ENCODE measurements at places on chromosomes 13 and 19.

DNA sequence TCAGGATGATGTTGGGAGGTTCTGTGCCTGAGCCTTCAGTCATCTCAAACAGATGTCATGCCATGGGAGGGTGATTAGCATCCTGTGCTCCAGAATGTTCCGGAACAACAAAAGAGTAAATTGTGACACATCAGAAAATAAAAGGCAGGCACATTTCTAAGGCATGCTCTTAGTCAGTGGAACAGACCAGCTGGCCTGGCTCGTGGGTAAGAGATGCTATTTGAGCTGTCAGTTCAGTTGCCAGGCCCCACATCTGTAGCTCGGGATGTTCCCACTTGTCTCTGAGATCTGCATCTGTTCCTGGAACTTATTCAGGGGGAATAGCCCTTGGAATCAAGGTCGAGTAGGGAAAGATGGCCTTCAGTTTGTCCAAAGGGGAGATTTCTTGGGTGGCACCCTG, 26.0 kb downstream of the OLFM4 start:
- DNase-seq = no peak

DNA sequence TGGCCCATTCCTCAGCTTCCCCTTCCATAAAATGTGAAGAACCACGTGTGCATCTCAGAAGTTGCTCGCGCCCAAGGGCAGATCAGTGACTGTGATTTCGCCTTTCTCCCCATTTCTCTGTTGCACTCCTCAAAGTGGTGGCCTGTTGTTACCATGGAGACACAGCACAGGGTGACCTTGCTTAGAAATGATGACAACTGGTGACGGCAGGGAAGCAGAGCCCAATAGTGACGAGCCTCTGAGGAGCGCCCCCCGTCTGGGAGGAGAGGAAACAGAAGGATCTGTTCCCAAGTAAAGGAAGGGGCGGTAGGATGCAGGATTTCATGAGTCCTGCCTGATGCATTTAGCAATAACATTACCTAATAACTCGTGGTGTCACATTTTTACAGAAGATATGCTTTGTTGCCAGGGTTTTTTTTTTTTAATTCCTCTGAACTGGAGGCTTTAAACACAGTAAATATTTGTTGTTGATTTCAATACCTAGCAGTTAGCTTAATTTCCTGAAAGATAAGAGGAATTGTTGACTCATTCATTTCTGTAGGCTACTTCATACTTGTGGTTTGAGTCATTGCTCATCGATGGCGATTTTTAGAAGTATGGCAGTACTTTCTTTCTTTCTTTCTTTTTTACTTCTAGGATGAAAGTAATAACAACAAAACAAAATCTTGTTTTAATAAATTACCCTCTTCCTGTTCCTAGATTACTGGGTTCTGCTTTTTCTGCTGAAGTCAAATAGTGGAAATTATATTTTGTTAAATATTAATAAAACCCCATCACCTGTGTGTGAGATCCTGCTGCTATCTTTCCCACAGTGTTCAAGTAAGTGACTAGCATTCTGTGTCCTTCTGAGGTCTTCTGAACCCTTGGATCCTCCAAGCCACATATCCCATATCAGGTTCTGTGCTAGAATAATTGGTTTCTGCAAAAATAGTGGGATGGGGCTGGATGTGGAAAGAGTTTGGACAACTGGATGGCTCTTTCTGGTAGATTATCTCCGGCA, 36.0 kb downstream of the MBNL2 start:
- DNase-seq = no peak

- DNase-seq = no peak
These were observed 39.4 kb downstream of the ADPRHL1 start for GRCh38 chr13:113413898-113414282.

GRCh38 chr19:41189425-41190065, 3.5 kb upstream of the CYP2S1 start:
- no peak for DNase-seq

DNA sequence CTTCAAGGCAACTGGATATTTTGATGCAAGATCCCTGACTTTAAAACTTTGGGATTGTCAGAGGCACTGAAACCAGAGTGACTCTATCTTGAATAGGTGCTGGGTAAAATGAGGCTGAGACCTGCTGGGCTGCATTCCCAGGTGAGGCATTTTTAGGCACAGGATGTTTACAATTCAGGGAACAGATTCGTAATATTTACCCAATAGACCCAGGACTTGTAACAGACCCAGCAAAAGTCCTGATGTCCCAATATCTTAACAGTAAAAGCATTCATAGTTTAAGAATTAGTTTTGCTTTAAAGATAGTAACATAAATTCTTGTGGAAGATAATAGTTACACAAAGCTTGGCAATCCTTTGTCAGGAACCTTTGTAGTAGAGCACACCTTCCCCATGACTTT, 166.2 kb downstream of the FGF14 start:
- DNase-seq = no peak

DNA sequence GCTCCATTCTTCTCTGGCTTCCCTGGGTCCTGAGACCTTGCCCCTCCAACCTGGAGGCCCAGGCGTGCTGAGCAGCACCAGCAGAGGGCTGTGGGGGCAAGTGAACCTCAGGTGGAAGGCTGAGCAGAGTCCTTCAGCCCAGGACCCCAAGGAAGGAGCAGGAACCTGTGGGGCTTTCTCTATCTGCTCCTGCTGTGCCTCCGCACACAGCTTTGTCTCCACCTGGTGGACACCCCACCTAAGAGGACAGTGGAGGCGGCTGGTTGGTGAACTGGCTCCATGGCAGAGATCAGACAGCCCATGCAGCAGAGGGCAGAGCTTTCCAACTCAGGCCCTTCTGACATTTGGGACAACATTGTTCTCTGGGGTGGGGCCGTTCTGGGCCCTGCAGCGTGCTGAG, 19.7 kb downstream of the ZFR2 start:
- no peak for DNase-seq

GRCh38 chr19:52507266-52507665, 20.2 kb upstream of the ZNF808 start:
- no peak for DNase-seq

DNA sequence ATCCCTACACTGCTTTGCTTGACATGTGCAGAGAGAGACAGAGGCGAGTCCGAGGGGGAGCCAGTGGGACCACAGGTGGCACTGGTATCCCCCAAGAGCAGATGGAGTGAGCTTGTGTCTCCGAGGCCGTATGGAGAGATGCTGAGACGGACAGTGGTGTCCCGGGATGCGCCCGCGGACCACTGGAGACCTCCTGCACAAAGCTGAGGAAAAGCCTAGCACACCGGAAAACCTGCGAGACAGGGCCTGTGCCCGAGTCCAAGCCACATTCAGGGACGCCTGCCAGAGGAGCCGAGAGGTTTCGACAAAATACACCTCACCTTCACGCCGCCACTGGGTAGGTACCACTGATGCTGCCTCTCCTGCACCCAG, 66.0 kb upstream of the ZNF527 start:
- DNase-seq = no peak

DNA sequence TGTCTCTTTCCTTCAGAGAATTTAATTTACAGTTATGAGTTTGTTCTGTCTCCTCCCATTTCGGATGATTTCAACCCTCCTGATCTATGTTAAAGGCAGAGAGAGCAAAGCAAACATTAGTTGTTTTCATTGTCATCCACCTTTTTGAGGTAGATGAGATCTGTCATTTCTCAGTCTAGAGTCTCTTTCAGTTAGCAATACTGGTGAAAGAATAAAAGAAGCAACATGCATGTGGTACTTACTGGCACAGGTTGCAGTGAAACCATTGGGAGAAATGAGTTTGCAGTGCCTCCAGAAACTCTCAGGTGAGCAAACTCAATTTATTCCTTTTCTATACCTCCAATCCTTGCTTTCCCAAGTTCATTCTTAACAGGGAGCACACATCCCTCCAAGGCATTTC, 99.4 kb downstream of the RBM26 start:
- no peak for DNase-seq

- DNase-seq = no peak
These were observed 188.5 kb downstream of the FOXO1 start for GRCh38 chr13:40477623-40478608.

GRCh38 chr19:10191347-10191746, 3.4 kb downstream of the DNMT1 start:
- DNase-seq = no peak

GRCh38 chr13:99977912-99978798, 3.4 kb upstream of the ZIC2 start:
- DNase-seq = no peak

GRCh38 chr19:51107406-51108065, 673 bp downstream of the CTU1 start:
- DNase-seq = no peak

DNA sequence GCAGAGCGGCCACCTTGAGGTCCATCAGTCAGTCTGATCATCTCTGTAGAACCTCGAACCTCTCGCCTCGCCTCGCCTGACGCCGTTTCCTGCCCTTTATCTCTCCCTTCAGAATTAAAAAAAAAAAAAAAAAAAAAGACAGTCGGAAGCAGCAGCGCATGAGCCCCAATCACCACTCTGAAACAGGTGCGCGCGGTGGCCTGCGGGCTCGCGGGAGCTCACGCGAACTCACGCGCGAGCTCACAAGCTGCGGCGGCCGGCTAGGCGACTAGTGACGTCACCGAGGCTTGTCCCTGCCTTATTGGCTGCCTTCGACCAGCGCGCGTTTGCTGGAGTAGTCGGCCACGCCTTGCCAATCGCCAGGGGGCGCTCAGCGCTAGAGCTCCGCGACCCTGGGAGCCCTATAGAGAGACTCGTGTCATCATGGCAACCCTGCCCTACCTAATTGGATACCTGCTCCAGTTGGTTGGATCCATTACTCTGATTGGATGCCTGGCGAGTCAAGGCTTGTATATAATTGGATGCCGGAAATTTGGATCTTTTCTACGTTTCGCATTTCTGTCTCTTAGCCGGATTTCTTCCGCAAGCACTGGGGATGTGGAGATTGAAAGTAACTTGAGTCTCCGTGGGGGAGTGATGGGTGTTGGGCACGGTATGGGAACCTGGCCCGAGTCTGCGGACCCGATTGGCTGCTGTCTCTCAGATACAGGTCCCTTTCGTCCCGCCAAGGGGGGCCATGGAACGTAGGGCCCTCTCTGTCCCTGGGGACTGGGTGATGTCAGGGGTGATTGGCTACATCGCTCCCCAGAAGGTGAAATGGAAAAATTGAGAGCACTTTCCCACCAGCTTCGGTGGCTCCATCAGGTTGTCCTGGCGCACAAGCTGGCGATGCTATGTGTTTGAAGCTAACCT, 31.6 kb downstream of the SYT3 start:
- no peak for DNase-seq
